T1000 (cell line): ENCODE measurements at places on chromosomes 7 and 10.
A peak's percentile ranks its signal among the peaks of the same experiment; 100 is the strongest.

DNA sequence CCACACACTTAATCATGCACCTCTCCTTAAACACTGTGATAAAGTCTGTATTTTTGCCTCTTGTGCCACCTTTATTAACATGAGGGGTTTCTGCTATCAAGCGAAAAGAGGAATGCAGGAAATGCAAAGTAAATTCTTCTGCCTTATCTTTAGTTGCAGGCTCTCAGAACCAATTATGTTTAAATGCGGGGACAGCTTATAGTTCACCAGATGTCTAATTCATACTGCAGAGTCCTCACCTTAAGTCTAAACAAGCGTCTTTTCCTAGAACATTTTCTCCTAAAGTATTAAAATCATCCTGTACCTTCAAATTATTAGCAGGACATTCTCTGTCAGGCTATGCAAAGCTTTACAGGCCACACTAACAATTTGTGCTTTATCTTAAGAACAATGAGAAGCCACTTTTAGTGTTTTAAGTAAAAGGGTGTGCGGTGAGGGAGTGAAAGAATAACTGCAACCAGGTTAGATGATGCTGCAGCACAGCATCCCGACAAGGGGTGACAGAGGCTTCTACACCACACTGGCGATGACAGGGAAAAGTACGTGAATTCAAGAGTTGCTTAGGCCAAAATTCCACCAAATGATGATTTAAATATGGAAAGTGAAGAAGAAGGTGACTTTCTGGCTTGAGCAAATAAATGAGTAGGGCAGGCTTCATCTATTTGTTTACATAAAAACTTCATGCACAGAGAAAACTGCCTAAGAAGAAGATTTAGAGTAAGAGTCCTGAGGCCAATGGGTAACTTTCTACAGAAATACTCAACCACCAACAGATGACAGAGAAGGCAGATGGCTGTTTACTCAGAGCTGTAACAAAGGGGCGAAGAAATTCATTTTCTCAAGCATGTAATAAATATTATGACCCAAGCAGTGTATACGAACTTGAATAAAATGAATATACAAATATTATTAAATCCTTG lies 36.0 kb downstream of the EZH2 start:
- DNase-seq: no peak

- no peak for DNase-seq
These were observed 1.5 kb upstream of the EBLN1 start for GRCh38 chr10:22219308-22219707.

GRCh38 chr10:18684416-18684815 lies 25.2 kb downstream of the ARL5B start:
- no peak for DNase-seq

- no peak for DNase-seq
These were observed 38.1 kb downstream of the LDB3 start for GRCh38 chr10:86706401-86706841.

DNA sequence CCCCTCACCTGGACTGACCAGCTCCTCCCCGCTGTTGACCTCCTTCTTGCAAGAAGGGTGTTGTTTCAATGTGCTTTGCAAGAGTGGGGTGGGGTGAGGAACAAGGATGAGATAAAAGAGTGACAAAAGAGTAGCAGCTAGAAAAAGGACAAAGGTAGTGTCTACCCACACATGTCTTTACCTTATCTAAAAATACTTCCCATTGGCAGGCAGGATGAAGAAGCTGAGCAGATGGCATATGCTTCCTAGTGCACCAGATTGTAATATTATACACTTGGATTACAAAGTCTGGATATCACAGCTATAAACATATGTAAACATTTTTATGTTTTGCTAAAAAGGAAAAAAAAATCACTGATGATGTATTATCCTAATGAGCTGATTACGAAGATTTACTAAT lies 34.5 kb downstream of the CHN2 start:
- no peak for DNase-seq

GRCh38 chr10:97713826-97714400 lies 383 bp downstream of the MARVELD1 start:
- peak; percentile 52 for DNase-seq

GRCh38 chr7:148701414-148701813 lies 2.7 kb downstream of the CUL1 start:
- no peak for DNase-seq

DNA sequence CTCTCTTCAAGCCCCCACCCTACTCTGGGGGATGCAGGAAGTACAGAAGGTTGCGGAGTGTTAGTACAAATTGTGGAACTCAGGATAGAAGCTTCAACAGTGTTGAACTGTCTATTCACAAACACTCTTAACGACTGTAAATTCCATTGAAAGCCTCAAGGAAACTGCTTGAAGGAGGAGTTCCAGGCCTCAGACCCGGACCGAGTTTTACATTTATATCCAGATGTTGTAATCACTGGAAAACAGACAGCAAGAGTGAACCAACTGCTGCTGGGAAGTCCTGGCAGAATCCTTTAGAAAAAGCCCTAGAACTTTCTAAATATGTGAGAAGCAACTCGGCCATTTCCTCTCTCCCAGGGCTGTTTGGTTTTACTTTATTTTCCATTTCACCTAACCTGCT lies 84.1 kb upstream of the LRRC18 start:
- no peak for DNase-seq

- no peak for DNase-seq
These were observed 763.3 kb downstream of the SORCS1 start for GRCh38 chr10:106401161-106401560.

DNA sequence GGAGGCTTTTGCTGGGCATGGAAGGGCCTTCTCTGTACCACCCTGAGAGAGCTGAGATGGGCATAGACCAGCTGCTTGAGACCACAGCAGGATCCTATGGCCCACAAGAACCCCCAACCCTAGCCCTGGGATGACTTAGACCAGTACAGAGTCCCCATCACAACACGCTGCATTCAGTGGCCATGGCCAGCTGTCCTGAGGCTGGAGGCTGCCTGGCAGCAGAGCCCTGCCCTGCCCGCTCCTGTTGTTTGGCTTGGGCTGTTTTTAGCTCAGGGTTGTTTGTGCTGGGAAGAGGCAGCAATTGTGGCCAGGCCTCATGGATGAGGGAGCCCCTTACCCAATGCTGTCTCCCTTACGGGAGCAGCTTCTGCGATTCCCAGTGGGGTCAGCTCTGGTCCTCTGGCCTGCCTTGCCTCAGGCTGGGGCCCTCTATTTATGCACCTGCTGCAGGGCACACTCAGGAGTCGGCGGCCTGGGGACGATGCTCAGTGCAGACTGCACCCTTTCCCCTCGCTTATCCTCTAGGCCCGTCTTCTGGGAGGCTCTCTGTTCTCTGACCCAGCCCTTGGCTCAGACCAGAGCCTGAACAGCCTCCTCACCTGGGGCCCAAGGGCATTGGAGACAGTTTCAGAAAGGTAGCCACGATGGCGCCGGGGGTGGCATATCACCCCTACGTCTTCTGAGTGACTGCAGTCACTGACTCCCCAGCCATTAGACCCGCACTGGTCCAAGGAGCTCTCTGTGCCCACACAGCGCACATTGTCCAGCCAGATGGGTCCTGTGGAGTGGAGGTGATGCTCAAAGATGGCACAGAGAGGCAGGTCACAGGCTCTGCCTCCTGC lies 6.3 kb downstream of the LOXL4 start:
- no peak for DNase-seq
